Sigmoid colon (tissue), 7 donors: ENCODE measurements at places on chromosomes 4 and X. TPM values are rescaled to one million over a fixed set of nuclear protein-coding genes. Genes with fewer than 3 reads are reported as not detected.

SRPX gene
- 48.7 TPM for polyA plus RNA-seq

DACH2 gene
- not detected for polyA plus RNA-seq

CT45A1 gene
- not detected for polyA plus RNA-seq

LDB2 gene
- polyA plus RNA-seq: 2.1 TPM

CXCR3 gene
- polyA plus RNA-seq: 6.5 TPM

DCAF4L1 gene
- polyA plus RNA-seq: not detected

ATP11C gene
- polyA plus RNA-seq: 4.2 TPM

RNF150 gene
- 0.60 TPM for polyA plus RNA-seq

TMEM47 gene
- polyA plus RNA-seq: 1.2 TPM

SH3TC1 gene
- 3.7 TPM for polyA plus RNA-seq

F9 gene
- polyA plus RNA-seq: not detected

VEGFC gene
- polyA plus RNA-seq: not detected

AGA gene
- polyA plus RNA-seq: 8.2 TPM

PLP2 gene
- polyA plus RNA-seq: 61.7 TPM

TREX2 gene
- not detected for polyA plus RNA-seq

RAI2 gene
- 10.2 TPM for polyA plus RNA-seq

SYP gene
- 1.2 TPM for polyA plus RNA-seq

PFKFB1 gene
- polyA plus RNA-seq: not detected

YY2 gene
- not detected for polyA plus RNA-seq

NR0B1 gene
- polyA plus RNA-seq: not detected

IL21 gene
- not detected for polyA plus RNA-seq

EREG gene
- polyA plus RNA-seq: 1.2 TPM

USP17L20 gene
- polyA plus RNA-seq: not detected

GLUD2 gene
- 0.60 TPM for polyA plus RNA-seq

MID1 gene
- polyA plus RNA-seq: 3.2 TPM

TBC1D9 gene
- 8.2 TPM for polyA plus RNA-seq

PCDH7 gene
- polyA plus RNA-seq: 4.6 TPM

ALAS2 gene
- not detected for polyA plus RNA-seq

PAGE4 gene
- polyA plus RNA-seq: not detected

MED12 gene
- polyA plus RNA-seq: 17.4 TPM

TRIM60 gene
- polyA plus RNA-seq: not detected

USP27X gene
- polyA plus RNA-seq: 0.60 TPM

GAGE12H gene
- polyA plus RNA-seq: not detected

OTC gene
- 3.0 TPM for polyA plus RNA-seq

MTNR1A gene
- not detected for polyA plus RNA-seq

GLRA3 gene
- not detected for polyA plus RNA-seq

KLHL4 gene
- polyA plus RNA-seq: 0.15 TPM

CENPI gene
- 1.2 TPM for polyA plus RNA-seq

FGFR3 gene
- polyA plus RNA-seq: 3.7 TPM
